ENCODE measurements at places on chromosomes 16 and 17. TPM values are rescaled to one million over a fixed set of nuclear protein-coding genes. Genes with fewer than 3 reads are reported as not detected.

GRCh38 chr16:53043428-53043831, 9.3 kb downstream of the CHD9NB start:
- no peak for DNase-seq

GRCh38 chr17:19979917-19980770, 2.5 kb upstream of the AKAP10 start:
- no peak for DNase-seq

SLFN14 gene
- total RNA-seq: not detected

DNA sequence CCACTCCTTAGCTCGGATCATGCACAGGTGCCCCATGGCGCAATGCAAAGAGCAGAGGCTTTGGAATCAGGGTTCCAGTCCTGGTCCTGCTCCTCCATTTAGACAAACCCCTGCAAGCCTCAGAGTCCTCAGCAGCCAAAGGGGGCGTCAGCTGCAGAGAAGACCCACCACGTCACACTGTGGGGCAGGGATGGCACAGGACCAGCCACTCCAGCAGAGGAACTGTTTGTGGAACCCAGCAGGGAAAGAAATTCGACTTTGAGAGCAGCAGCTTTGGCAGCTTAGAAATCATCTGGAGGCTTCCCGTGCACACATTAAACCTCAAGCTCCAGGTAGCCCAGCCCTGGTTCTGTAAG, 25.2 kb downstream of the C17orf100 start:
- no peak for DNase-seq

UNC45B gene
- not detected for total RNA-seq

DNA sequence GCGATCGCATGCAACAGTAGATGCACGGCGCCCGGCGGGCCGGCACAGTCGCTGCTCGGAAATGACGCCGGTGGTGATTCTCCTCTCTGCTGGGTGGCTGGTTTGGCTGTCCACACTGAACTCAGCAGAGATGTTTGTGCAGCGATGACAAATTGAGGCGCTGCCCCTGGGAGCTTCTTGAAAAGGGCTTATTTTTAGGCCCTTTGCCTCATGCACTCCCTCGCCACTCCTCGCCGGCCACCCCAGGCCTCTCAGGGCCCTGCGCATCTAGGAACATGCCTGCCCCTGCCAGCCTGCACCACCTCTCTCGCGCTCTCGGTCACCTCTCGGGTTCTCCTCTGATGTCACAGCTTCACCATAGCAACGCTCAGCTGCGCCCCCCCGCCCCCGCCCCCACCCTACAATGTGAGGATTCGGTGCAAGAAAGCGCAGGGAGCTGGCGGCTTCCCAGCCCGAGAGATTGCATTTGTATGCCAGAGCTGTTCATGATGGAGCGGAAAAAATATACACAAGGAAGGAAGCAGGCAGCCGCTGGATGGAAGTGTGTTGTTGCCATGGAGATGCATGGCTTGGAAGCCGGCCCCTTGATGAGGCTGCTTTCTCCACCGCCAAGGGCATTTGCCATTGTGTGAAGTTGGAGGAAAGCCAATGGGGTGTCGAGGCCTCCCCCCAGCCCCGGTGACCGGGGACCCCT, 81.3 kb upstream of the PLCG2 start:
- no peak for DNase-seq

MTSS2 gene
- 92.2 TPM for total RNA-seq

ZNF689 gene
- 14.9 TPM for total RNA-seq

PRAC1 gene
- total RNA-seq: 0.88 TPM

MPP3 gene
- 3.8 TPM for total RNA-seq

DNA sequence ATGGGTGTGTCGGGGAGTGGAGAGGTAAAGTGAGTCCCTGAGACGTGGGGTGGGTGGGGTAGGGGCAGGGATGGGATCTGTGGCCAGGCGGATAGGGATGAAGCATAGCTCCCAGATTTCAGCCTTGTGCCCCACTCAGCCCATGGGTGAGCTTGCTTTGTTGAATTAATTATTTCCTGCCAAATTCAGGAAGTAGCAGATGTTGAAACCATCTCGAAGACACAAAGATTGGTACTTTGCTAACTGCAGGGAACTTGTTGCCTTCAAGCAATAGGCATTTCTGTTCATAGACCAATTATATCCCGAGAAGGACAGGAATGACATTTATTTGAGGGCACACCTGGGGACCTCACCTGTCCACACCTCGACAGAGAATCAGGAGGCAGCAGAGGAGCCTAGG, 11.0 kb upstream of the C16orf74 start:
- no peak for DNase-seq

TEKT1 gene
- total RNA-seq: 1.6 TPM

- no peak for DNase-seq
Observed at GRCh38 chr16:23500862-23501225, 9.4 kb downstream of the GGA2 start.

GRCh38 chr16:89035669-89036570, 57.7 kb upstream of the ACSF3 start:
- no peak for DNase-seq

Data from type B pancreatic cell (in vitro differentiated cells).